ENCODE measurements at places on chromosomes 11 and 22.
A peak's percentile ranks its signal among the peaks of the same experiment; 100 is the strongest.

- no peak for DNase-seq
These were observed 33.0 kb downstream of the CHID1 start for GRCh38 chr11:877565-877964.

GRCh38 chr11:8971196-8971923 is 7.1 kb upstream of the TMEM9B start:
- DNase-seq: no peak

GRCh38 chr11:1196516-1197391 is 26.1 kb upstream of the MUC5B start:
- no peak for DNase-seq

GRCh38 chr11:120527111-120527761 is 15.7 kb downstream of the GRIK4 start:
- DNase-seq: peak; percentile 24

- DNase-seq: no peak
These were observed 27.9 kb downstream of the TCIRG1 start for GRCh38 chr11:68066742-68067141.

DNA sequence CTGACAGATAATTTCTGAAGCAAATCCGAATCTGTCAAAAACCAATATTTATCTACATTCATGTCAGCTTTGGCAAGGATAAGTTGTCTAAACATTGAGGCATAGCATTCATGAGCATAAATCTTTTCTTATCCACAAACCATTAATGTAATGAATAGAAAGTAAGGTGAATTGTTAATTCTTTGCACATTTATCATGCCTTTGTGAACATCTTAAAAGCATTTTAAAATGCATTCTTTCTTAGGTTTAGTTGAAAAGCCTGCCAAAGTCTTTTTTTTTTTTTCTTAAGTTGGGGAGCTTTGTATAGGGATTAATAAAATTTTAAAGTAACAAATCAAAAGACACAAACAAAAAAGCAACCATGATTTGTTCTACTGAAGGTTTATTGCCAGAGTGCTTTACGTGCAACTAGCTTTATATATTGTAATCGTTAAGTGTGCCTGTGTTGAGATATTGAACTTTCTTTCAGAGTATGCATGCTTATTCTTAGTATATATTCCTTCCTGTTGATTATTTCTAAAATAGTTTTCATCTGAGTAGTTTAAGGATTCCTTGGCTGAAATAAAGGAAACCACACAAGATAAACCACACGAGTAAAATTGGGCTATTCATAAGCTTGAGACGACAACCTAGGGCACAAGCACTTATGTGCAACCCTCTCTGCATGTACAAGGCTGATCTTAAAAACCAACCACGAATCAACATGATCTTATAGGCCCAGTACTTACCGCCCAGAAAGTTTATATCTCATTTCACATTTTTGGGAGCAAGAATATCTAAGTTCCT is 1110.9 kb upstream of the CNTN5 start:
- peak; percentile 73 for DNase-seq

- DNase-seq: peak; percentile 75
These were observed 4.9 kb downstream of the ADORA2A start for GRCh38 chr22:24432059-24432853.

DNA sequence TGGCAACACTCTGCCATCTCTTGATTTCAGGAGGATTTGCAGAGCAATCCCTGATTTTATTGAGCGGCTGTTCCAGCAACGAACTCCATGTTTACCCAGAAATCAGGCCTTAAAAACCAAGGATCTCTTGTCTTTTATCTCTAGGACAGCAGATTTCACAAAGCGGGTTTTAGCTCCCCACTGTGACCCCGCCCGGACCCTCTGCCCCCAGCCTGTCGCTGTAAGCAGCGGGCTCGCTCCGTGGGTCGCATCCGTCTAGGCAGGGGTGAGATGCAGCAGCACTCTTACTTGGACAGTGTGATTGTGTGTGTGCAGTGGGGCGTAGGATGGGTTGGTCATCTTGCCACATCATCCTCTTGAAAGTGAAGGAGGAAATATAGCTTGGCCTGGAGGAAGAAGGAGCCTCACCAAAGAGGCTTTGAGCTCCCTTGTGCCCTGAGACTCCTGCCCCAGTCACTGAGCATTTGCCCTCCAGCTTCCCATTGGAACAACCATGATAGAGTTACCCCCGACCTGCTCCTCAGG is 189.2 kb upstream of the TBCEL start:
- DNase-seq: no peak

DNA sequence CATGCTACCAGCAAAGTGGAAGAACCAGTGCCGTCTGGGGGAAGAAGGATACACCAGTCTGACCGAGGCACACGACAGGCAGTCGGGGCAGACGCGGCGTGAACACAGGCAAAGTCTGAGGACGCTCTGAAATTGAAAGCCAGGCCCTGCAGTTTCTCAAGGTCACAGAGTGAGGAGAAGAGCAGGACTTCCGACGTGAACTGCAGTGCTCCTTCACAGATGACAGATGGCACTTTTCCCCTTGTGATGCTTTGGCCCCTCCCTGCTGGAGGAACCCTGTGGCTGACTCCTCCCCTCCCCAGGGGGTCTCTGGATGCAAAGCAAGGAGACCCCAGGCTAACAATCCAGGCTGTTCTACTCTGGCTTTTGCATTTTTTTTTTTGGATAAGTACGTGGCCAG is 19.6 kb upstream of the JAM3 start:
- DNase-seq: no peak

DNA sequence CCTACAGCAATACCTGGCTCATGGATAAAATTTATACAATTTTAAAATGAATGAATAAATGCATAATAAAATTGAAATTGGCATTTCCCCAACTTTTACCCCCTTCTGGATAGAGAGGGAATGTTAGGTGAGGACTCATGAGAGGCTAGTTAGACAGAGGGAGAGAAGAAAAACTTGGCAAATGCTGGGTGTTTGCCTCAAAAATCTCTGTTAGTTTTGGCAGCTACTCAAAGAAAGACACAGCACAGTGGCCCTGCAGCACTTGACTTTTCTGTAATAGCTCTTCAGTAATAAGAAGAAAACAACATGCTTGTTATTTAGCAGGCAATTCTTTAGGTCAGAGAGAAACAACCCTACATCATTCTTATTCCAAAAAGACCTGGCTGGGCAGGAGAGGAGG is 20.7 kb upstream of the IZUMO1R start:
- DNase-seq: no peak

DNA sequence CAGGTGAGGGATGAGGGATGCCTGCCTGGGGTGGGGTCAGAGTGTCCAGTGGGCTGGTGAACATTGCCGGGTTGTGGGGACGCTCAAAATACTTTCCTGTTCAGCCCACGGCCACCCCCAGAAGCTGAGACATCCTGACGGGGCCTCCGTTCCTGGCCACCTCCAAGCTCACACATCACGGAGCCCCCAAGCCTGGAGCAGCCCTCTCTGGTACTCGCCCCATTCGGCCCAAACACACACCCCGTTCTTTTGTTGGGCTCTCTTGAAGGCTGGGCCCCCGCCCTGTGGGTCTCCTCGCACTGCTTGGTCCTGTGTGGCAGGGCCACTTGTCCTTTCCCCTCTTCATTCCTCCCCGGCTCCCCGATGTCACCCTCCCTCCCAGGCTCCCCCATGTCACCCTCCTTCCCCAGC is 442.6 kb downstream of the TBC1D22A start:
- no peak for DNase-seq

DNA sequence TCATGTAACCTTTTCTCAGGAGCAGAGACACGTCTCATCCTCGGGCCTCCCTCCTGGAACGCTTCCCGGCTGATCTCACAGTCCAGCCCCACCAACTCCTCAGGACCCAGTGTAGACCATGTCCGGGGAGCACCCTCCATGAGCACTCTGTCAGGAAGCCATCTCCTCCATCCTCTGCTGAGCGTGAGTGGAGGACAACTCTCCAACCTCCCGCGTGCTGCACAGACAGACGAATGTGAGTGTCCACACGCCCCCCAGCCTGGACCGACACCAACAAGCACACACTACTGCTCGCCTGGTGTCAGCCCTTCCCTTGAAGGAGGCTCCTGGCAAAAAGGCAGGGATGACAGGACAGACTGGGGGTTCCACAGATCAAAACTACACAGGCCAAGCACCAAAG is 86.6 kb downstream of the SHANK2 start:
- no peak for DNase-seq

GRCh38 chr11:72468289-72468688 is 34.0 kb upstream of the CLPB start:
- DNase-seq: no peak

DNA sequence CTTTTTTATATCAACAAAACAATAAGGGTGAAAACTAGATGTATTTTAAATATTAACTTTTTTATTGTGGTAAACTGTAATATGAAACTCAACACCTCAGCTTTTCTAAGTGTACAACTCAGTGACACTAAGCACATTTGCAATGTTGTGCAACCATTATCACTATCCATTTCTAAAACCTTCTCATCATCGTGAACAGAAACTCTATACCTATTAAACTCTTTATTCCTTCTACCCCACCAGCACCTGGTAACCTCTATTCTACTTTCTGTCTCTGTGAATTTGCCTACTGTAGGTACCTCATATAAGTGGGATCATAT is 9.4 kb downstream of the HORMAD2 start:
- no peak for DNase-seq

GRCh38 chr11:46356924-46357482 is 9.7 kb downstream of the DGKZ start:
- peak; percentile 69 for DNase-seq

DNA sequence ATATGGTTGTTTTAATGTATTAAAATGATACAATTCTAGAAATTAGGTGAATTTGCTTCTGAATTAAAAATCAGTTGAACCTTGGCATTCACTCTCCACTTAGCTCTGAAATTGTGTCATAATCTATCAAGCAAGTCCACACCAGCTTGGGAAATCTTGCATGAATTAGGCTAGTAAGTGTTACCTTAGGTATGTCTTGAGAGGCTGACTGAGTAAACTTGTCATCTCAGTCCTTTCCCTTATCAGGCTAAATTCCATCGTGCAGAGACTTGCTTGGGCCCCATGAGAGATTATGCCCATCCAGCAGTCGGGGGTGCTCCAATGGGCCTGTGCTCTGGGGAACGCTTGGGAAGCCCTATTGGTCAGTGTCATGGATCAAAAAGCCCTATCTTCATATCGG is 33.9 kb upstream of the ST14 start:
- DNase-seq: no peak

DNA sequence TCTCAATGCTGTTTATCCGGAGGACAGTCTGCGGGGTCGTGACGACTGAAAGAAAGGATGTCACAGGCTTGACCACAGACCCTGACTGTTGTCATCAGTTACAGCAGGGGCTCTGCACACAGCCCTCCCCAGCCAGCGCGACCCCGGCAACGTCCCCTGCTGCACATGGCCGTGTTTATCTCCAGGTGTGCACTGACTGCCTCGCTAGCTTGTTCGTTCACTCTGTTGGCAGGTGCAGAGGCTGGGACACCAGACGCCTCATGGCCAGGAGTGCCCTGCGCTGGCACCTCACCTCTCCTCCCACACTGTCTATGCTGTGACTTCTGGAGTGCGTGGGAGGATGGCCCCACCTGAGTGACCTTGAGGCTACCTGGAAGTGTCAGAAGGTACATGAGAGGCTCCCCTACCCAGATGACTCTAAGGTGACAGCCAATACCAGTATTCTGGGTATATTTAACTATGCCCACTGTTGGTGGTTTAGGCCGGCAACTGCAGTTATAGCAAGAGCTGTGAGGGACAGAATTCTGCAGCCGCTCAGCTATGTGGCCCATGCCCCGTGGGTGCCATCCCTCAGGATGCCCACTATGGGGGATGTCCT is 12.2 kb downstream of the MRPL21 start:
- no peak for DNase-seq

DNA sequence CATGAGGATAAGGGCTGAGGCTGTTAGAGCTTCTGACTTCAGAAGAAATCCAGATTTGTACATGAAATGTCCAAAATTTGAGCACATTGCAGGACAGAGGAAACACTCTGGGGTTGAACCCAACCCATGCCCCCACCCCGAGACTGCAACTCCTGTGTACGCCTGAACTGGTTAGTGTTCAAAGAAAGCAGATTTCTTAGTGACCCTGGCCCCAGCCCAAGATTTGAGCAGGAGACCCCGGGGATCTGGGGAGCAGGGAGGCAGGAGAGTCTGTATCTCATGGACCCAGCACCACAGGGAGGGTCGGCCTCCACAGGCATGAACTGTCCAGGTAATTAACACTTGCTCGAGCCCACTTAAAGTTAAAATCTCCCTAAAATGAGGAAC is 69.3 kb upstream of the WNT7B start:
- no peak for DNase-seq

DNA sequence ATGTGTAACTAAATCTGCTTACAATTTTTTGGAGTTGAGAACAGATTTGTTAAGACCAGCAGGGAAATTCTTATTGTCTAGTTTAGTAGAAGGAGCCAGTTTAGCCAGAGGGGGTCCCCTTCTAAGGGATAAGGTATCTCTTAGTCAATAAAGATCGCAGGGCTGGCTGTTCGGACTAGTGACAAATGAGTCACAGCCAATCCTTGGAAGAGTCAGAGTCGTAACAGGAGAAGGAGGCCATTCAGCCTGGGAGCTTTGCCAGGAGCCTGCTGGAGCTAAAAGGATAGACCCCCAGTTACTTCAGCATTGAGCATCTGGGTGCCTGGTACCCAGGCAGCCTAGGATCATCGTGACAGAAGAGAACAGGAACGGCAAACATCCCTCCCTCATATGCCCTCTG is 191.6 kb upstream of the ARHGAP20 start:
- no peak for DNase-seq

DNA sequence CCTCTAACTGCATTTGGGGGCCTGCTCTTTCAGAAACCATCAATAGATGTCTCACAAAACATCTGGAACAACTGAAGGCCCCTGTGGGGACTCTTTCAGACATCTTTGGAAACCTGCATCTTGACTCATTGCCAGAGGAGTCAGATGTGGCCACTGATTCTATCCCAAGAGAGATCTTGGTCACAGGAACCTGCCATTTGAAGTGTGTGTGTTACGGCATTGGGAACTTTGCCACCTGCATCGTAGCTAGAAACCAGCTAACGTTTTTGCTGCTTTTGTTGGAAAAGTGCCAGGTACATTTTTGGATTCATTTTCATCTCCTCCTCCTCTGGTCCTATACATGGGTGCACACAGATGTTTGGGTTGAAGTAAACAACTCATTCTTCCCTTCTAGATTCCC is 4.3 kb downstream of the SRRD start:
- no peak for DNase-seq

DNA sequence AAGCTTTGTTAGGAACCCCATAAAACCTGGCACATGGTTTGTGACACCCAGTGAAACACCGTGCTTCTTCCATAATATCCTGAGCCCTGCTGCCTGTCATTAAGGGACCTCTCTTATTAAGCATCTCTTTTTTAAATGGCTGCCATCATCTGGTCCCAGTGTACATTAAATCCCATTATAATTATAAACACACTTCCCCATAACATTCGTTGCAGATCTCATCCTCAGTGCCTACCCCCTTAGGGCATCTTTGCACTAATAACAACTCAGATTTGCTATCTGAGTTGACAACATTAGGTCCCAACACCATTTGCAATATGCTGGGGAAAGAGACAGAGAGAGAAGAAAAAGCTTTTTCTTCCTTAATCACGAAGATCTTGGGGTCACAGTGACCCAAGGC is 4.7 kb upstream of the ZBTB16 start:
- no peak for DNase-seq

Data from fibroblast of pulmonary artery (primary cell).